ENCODE measurements at places on chromosomes 6 and 20.
A peak's percentile ranks its signal among the peaks of the same experiment; 100 is the strongest.

DNA sequence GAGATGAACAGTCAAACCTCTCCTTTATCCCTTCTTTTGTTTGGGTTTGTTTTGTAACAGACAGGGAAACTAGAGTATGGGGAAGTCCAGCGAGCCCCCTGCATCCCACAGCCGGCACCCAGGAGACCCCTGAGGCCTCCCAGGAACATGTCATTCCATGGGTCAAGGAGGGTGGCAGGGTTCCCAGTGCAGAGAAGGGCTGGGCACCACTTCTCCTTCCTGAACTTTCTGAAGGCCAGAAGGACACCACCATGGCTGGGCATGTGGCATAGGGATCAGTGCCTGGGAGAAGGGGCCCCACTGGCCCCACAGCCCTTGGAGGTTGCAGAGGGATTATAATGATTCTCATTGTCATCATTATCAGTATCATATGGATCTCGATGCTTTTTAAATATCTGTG, 13.9 kb upstream of the CST7 start:
- DNase-seq: no peak

GRCh38 chr6:15522856-15523529, 139.8 kb downstream of the DTNBP1 start:
- no peak for DNase-seq

DNA sequence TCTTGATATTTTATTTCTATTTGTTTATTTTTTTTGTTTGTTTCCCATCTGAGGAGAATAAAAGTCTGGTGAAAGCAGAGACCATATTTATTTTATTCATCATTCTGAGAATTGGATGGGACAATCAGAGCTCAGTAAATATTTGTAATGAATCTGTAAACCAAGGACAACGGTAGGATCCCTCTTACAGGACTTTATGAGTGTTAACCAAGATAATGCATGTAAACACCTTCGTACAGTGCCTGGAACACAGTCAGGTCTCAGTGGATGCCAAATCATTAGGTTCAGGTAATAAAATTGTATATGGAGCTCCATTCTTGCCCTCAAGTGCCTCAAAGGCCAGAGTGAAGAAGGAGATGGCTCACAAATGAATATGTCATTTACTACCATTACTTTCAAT, 288.7 kb downstream of the PAX1 start:
- DNase-seq: no peak

DNA sequence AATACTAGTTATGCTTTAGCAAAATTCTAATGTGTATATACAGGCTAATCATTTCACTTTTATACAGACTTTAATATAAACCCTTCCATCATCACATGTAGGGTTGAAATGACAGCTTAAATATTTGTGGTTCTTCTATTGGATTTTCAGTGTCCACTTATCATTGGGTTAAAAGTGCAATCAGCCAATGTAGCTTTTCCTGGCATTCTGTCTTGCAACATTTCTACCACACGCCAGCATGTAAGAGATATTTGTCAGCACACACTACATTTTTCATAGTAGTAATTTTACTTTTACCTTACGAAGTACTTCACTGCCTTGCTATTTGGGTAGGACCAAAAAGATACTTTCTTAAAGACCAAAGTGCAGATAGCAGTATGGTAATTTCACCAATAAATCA, 252.0 kb downstream of the TBX18 start:
- DNase-seq: peak; percentile 51

- no peak for DNase-seq
These were observed 1.2 kb downstream of the SLC35D3 start for GRCh38 chr6:136923116-136923953.

- peak; percentile 89 for DNase-seq
These were observed 32.8 kb downstream of the RAMACL start for GRCh38 chr6:166553563-166554271.

All from fibroblast of skin of right biceps (primary cell).